ENCODE measurements at places on chromosomes 7 and 10. TPM values are rescaled to one million over a fixed set of nuclear protein-coding genes. Genes with fewer than 3 reads are reported as not detected.

DNA sequence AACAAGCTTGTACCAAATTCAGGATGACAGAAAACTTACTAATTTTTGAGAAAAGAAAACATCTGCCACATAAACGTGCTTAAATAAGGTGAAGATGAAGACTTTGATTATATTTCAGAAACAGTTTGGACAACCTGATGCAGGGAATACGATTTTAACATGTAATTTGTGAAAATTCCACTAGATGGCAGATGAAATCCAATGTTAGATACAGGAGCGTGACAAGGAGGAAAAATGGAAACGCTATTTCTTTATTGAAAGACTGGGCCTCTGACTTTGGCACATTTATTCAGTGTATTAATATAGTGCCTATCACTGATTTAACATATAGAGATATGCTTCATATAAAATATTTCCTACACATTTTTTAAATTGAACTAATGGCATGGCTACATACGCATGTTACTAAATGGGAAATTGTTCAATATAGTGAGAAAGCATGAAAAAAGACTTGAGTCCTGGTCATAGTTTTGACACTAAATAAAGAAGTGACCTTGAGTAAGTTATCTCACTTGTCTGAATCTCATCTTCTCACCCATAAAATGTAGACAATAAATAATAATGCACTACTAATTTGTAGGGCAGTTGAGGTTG, 60.7 kb downstream of the CD36 start:
- H3K4me1 ChIP-seq, result no peaks in the 10 kb centered on the region
- H3K36me3 ChIP-seq, result no peaks in the 10 kb centered on the region
- H3K27ac ChIP-seq, result no peak overlapping the region
- DNase-seq, result no peak

CDCA7L gene
- 2.2 TPM for polyA plus RNA-seq

GRCh38 chr10:101441541-101442455, 87.8 kb downstream of the BTRC start:
- H3K36me3 ChIP-seq, result no peaks in the 10 kb centered on the region
- peak; percentile 67 for DNase-seq
- no peak overlapping the region for H3K27ac ChIP-seq
- peaks cover 3% of the 10 kb centered on the region for H3K4me1 ChIP-seq
- no peaks in the 10 kb centered on the region for H3K27me3 ChIP-seq

DNA sequence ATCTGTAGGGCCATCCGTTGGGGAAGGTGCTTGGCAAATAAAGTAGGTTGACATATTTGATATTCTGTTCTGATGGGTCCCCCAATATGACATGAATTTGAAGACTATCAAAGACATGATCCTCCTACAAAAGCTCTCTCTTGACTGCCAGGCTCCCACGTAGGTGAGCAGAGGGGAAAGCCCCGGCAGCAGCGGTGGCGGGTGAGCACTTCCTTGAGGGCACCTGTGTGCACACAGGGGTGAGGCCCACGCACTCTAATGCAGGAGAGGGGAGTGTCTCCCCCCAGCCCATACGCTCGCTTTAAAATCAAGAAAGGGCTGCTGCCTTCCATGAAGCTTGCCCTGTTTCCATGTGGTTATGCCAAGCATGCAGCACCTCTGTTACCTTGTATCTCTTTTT, 100.4 kb downstream of the TAX1BP1 start:
- no peak for DNase-seq
- no peaks in the 10 kb centered on the region for H3K4me1 ChIP-seq

- H3K4me3 ChIP-seq, result no peak overlapping the region
- no peaks in the 10 kb centered on the region for H3K27me3 ChIP-seq
- peaks cover 9% of the 10 kb centered on the region for H3K4me1 ChIP-seq
- H3K27ac ChIP-seq, result no peak overlapping the region
- no peaks in the 10 kb centered on the region for H3K36me3 ChIP-seq
Observed at GRCh38 chr7:127257086-127257485, 4.3 kb upstream of the GRM8 start.

- no peak for DNase-seq
- H3K36me3 ChIP-seq, result no peaks in the 10 kb centered on the region
- H3K27ac ChIP-seq, result no peak overlapping the region
- no peak overlapping the region for H3K4me3 ChIP-seq
Observed at GRCh38 chr10:131354380-131354779, 42.9 kb upstream of the TCERG1L start.

GRCh38 chr10:3911713-3912442, 126.9 kb upstream of the KLF6 start:
- no peak overlapping the region for H3K4me3 ChIP-seq
- no peak overlapping the region for H3K27ac ChIP-seq
- H3K4me1 ChIP-seq, result no peaks in the 10 kb centered on the region
- no peak for DNase-seq

ATOH7 gene
- 0.14 TPM for polyA plus RNA-seq

GRCh38 chr10:71597821-71598498, 121.6 kb downstream of the C10orf105 start:
- H3K4me3 ChIP-seq, result no peak overlapping the region
- no peak for DNase-seq
- H3K36me3 ChIP-seq, result no peaks in the 10 kb centered on the region
- no peaks in the 10 kb centered on the region for H3K27me3 ChIP-seq

DNA sequence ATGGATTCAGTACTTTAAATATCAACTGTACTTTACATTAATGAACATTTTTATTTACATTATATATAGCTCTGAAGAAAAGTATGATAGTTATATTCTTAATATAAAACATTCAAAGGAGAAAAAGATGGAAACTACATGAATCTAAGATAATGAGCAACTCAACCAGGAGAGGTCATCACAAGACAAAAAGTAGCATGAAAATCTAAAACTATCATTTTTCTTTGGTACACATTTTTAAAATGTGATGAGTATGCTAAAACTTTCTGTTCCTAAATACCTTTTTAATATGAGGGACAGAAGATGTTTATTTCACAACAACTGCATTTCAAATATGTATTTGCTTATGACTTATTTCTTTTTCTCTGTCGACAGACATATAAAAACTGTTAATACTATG, 2.4 kb downstream of the CNTNAP2 start:
- no peaks in the 10 kb centered on the region for H3K27me3 ChIP-seq
- H3K4me3 ChIP-seq, result no peak overlapping the region
- no peak overlapping the region for H3K27ac ChIP-seq
- no peak for DNase-seq
- no peaks in the 10 kb centered on the region for H3K36me3 ChIP-seq
- H3K4me1 ChIP-seq, result peaks cover 11% of the 10 kb centered on the region

GRCh38 chr10:133465191-133465949, 11.6 kb downstream of the SCART1 start:
- DNase-seq, result no peak
- no peaks in the 10 kb centered on the region for H3K27me3 ChIP-seq
- no peak overlapping the region for H3K27ac ChIP-seq
- H3K4me1 ChIP-seq, result no peaks in the 10 kb centered on the region

C10orf62 gene
- 0.26 TPM for polyA plus RNA-seq

LIPK gene
- not detected for polyA plus RNA-seq

PLAC9 gene
- 3.4 TPM for polyA plus RNA-seq

- no peak overlapping the region for H3K27ac ChIP-seq
- no peaks in the 10 kb centered on the region for H3K27me3 ChIP-seq
- no peak overlapping the region for H3K4me3 ChIP-seq
- H3K4me1 ChIP-seq, result no peaks in the 10 kb centered on the region
Observed at GRCh38 chr10:69968830-69969229, 83.8 kb upstream of the MACROH2A2 start.

DNA sequence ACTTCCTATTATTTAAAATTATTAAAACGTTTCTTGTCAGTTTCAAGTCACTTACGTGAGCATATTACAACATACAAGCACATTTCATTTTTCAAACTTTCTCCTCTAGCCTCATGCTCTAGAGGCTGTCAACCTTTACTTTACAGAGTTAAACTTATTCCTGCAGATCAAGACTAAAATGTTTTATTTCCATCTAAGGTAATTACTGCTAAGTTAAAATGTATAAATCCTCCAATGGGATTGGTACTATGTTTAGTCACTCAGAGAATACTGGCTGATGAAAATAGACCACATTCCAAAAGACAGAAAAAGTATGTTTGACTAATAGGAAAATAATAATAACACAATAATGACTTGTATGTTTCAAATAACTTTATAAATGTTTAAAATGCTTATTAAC, 8.4 kb upstream of the TRDMT1 start:
- no peaks in the 10 kb centered on the region for H3K36me3 ChIP-seq
- DNase-seq, result no peak
- H3K4me3 ChIP-seq, result no peak overlapping the region

DNA sequence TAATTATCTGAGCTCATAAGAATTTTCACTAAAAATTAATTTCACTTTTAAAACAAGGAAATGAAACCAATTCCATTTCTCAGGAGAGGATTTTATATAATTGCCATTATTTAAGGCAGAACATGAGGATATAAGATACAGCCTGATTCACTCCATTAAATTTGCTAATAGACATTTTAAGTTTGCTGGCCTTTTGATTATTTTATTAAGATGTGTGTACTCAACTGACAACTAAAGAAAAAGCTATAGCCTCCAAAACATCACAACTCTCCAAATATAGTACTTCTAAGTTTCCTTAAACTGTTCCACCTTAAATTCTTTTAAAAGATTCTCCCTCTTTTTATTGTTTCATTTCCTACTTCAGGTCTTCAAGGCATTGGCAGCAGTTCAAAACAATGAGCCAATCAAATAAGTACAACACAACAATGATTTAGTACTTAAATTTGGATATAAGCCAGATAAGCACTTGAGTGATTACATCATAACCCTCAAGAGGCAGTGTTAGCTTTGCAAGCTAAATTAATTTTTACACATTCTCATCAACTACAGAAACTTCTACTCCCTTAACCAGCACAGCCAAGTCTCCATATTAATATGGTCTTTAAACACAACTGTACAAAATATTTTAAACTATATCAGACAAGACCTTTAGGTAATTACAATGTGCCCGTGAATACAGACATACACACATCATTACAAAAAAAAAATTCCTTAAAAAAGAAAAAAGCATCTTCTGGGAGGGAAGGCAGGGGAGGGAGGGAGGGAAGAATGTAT, 121.8 kb downstream of the KMT2C start:
- H3K36me3 ChIP-seq, result peaks cover 3% of the 10 kb centered on the region
- no peaks in the 10 kb centered on the region for H3K27me3 ChIP-seq
- peaks cover 3% of the 10 kb centered on the region for H3K4me1 ChIP-seq
- DNase-seq, result no peak
- H3K27ac ChIP-seq, result no peak overlapping the region

ACTL6B gene
- polyA plus RNA-seq, result not detected

DNA sequence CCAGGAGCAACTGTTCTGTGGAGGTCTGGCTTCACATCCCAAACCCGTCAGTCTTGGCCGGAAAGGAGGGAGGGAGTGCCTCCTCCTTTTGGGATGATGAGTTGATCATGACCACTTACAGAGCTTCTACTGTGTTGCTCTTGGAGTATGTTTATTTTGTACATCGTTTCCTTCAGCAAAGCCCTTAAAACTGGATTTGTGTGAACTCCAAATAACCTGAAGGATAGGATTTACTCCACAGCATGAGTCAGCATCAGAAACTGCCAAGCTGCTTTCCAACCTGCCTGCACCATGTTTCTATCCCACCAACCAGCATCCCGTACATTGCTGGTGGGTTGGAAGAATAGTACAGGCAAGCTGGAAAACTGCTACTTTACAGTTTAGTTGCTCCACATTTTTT, 3.5 kb downstream of the CCDC201 start:
- DNase-seq, result no peak
- H3K27me3 ChIP-seq, result no peaks in the 10 kb centered on the region
- no peak overlapping the region for H3K4me3 ChIP-seq
- no peaks in the 10 kb centered on the region for H3K36me3 ChIP-seq
- no peaks in the 10 kb centered on the region for H3K4me1 ChIP-seq
- H3K27ac ChIP-seq, result no peak overlapping the region

SMIM30 gene
- 32.9 TPM for polyA plus RNA-seq

DNA sequence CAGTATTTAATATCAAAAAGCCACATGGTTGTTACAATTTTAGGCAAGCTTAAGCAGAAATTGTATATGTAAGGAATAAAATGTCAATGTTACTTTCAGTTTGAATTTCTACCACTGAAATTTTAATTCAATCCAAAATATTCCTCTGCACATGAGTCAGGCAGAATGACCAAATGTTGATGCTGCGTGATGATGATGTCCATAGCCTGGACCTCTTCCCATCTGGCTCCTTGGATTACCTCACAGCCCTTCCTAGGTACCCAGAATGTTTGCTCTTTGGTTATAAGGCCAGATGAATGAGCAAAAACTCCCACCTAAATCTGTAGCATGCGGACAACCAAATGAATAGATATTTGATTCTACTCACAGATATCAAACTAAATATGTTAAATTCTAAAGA, 258.3 kb upstream of the IMMP2L start:
- no peak overlapping the region for H3K4me3 ChIP-seq
- DNase-seq, result no peak
- no peak overlapping the region for H3K27ac ChIP-seq
- H3K4me1 ChIP-seq, result no peaks in the 10 kb centered on the region
- H3K27me3 ChIP-seq, result no peaks in the 10 kb centered on the region

GRCh38 chr10:75076348-75076747, 35.1 kb upstream of the SAMD8 start:
- no peak for DNase-seq
- H3K4me3 ChIP-seq, result no peak overlapping the region
- no peaks in the 10 kb centered on the region for H3K4me1 ChIP-seq

GRCh38 chr10:119502209-119502608, 40.3 kb downstream of the RGS10 start:
- H3K27ac ChIP-seq, result no peak overlapping the region
- no peaks in the 10 kb centered on the region for H3K4me1 ChIP-seq
- no peak for DNase-seq
- no peak overlapping the region for H3K4me3 ChIP-seq
- H3K27me3 ChIP-seq, result no peaks in the 10 kb centered on the region

C7orf33 gene
- not detected for polyA plus RNA-seq

EVX1 gene
- not detected for polyA plus RNA-seq

- H3K36me3 ChIP-seq, result peaks cover 14% of the 10 kb centered on the region
- peak overlapping the region; percentile 99 for H3K27ac ChIP-seq
- H3K27me3 ChIP-seq, result no peaks in the 10 kb centered on the region
Observed at GRCh38 chr7:150368884-150369747, 494 bp downstream of the REPIN1 start.

- H3K4me3 ChIP-seq, result no peak overlapping the region
- DNase-seq, result no peak
- peaks cover 6% of the 10 kb centered on the region for H3K36me3 ChIP-seq
- H3K27ac ChIP-seq, result peak overlapping the region; percentile 100
- peaks cover 64% of the 10 kb centered on the region for H3K4me1 ChIP-seq
- no peaks in the 10 kb centered on the region for H3K27me3 ChIP-seq
Observed at GRCh38 chr7:75924889-75925288, 9.9 kb downstream of the POR start.

DNAJC1 gene
- polyA plus RNA-seq, result 21.2 TPM

DNA sequence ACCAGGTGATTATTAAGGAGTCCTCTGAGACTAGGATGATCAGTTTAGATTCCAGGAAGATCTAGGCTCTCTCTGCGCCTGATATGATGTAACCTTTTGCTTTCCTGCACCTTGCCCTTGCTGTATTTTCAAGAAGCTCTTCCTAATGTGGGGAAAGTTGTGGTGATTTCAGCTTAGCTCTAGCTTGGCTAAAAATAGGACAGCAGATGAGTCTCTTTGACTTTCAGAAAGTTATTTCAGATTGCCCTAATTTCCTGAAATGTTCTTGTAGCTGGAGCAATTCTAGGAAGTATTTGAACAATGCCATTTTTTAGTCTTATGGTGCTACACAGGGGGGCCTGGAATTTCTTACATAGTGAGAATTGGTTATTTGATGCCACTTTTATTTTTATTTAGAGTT, 3.8 kb downstream of the LCOR start:
- no peak overlapping the region for H3K4me3 ChIP-seq
- no peaks in the 10 kb centered on the region for H3K36me3 ChIP-seq
- no peak for DNase-seq
- H3K27me3 ChIP-seq, result no peaks in the 10 kb centered on the region
- no peak overlapping the region for H3K27ac ChIP-seq
